ENCODE measurements at places on chromosomes 12 and 14.
A peak's percentile ranks its signal among the peaks of the same experiment; 100 is the strongest.

GRCh38 chr14:97025722-97026121, 228.5 kb downstream of the VRK1 start:
- DNase-seq = no peak

- DNase-seq = peak; percentile 16
Observed at GRCh38 chr14:81127785-81128184, 93.0 kb downstream of the GTF2A1 start.

DNA sequence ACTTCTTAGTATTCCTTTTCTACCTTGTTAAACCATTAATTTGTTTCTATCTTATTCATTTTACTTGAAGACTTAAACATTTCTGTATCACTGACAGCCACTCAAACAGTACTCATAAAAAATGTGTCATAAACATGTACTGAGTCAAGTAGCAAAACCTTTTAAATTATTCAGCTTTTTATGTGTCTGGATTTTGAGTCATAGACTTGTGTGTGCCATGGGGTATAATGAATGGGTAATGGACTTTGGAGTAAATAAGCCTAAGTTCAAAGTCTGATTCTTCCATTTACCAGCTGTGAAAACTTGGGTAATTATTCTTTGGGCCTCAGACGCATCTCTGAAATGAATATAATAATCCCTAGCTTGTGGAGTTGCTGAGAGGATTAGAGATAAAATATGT, 199.0 kb downstream of the RAD51B start:
- no peak for DNase-seq

- peak; percentile 55 for DNase-seq
Observed at GRCh38 chr12:31702047-31702446, 26.8 kb downstream of the AMN1 start.

Data from cardiac fibroblast (primary cell).